ENCODE measurements at places on chromosomes 2 and 18. TPM values are rescaled to one million over a fixed set of nuclear protein-coding genes. Genes with fewer than 3 reads are reported as not detected.

Gene ABCG8
- not detected for total RNA-seq

Gene KIF5C
- 0.16 TPM for total RNA-seq

Gene DUSP2
- 1.9 TPM for total RNA-seq

Gene ANKRD23
- total RNA-seq, result 4.3 TPM

Gene CIB4
- not detected for total RNA-seq

Gene CARF
- 8.3 TPM for total RNA-seq

DNA sequence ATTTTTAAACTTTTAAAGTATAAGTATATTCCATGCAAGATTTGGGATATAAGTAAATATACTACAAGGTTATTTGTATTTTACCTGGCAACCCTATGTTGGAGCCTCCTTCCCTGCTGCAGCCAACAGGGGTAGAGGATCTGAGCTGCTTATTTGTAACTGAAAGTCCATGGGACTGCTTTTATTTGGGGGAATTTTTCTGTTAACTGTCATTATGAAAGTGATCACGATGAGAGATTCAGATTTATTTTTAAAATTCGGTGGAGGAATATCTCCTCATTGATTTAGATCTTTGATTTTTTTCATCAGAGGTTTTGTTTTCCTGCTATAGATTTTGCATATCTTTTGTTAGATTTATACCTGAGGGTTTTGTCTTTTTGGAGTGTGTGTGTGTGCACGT is 215.9 kb downstream of the PRKCE start:
- no peak for DNase-seq

DNA sequence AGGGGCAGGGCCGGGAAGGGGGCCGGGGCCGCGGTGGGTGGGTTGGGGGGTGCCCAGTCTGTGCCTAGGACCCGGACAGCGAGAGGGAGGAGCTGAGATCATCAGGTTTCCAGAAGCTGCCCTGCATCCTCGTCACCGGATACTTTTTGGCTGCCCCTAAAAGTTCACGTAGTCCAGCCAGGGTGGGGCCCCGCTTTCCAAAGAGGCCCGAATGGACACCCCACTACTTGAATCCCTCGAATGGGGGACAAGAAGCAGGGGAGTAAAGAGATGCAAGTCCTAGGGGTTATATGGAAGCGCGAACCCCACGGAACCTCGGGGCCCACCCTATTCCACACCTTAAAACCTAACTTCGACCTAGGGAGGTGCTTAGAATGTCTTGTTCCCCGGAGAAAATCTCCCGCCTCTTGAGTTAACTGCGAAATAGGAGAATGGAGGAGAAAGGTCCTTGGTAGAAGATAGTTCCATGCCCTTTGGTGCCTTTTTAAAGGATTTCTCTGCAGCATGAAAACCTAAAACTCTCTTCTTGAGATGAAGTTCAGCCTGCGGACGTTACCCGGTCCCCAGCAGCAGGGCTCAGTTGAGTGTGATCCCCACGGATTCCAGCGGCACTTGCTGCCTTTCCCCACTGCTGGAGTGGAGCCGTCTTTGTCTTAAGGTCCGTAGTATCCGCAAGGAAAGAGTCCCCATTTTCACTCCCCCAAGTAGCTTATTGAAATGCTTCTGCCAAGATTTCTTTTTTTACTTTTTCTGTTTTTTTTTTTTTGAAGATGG is 2.1 kb upstream of the RNF152 start:
- no peak for DNase-seq

GRCh38 chr2:240687045-240687740 is 4.5 kb upstream of the AQP12A start:
- DNase-seq, result no peak

- peak; percentile 90 for DNase-seq
Observed at GRCh38 chr2:219274361-219274921, 4.7 kb upstream of the DNAJB2 start.

DNA sequence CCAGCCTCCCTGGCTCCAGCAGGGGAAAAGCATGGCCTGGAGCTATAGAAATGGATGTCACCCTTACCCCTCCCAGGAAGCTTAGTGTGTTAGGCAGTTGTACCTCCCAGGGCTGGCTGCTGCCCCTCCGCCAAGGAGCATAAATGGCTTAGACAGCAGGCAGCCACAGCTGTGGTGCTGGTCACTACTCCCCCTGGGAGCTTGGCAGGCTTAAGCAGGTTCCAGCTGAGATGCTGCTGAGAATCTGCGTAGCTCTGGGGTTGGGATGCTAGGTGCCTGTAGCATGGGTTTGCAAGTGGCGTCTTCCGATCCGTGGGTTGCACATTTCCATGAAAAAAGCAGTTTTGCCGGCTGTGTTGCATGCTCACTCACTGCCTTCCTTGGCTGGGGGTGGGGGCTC is 369.7 kb downstream of the CTNNA2 start:
- DNase-seq, result no peak

DNA sequence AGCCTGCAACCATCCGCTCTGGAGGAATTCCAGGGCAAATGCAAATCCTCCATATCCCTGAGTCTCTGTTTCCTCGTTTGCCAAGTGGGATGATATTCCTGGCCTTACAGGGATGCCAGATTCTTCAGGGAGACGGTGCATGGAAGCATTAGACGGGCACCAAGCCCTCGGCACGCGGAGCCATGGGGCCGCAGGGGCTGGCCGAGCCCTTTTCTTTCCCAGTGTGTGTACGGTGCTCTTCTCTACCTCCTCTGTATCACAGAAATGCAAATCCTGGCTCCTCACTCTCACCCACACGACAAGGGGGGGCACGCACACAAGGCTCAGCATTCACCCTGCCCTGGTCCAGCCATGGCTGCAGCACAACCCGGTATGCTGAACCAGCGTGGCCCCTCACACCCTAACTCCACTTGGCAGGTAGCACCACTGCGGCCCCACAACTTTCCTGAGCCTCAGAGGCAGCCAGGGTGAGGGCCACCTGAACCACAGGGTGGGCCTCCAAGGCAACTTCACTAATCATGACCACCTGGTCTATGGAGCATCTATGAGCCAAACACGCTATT is 64.1 kb upstream of the SALL3 start:
- no peak for DNase-seq

Data from myocyte (in vitro differentiated cells).